Left ventricle myocardium superior (tissue), 1 donor: ENCODE measurements at places on chromosomes 3 and 15. TPM values are rescaled to one million over a fixed set of nuclear protein-coding genes. Genes with fewer than 3 reads are reported as not detected.

GRCh38 chr3:66406831-66407610 is 93.8 kb downstream of the LRIG1 start:
- DNase-seq: no peak

GRCh38 chr3:186642014-186642413 is 1.8 kb downstream of the FETUB start:
- DNase-seq: no peak

GRCh38 chr15:60212536-60212935 is 185.2 kb downstream of the ANXA2 start:
- DNase-seq: no peak

GRCh38 chr3:114363554-114364202 is 69.8 kb downstream of the TIGIT start:
- DNase-seq: no peak

The SLC7A14 gene
- not detected for total RNA-seq

The LNP1 gene
- total RNA-seq: 2.8 TPM

The RPL39L gene
- total RNA-seq: 4.1 TPM

The LMAN1L gene
- total RNA-seq: 23.5 TPM

DNA sequence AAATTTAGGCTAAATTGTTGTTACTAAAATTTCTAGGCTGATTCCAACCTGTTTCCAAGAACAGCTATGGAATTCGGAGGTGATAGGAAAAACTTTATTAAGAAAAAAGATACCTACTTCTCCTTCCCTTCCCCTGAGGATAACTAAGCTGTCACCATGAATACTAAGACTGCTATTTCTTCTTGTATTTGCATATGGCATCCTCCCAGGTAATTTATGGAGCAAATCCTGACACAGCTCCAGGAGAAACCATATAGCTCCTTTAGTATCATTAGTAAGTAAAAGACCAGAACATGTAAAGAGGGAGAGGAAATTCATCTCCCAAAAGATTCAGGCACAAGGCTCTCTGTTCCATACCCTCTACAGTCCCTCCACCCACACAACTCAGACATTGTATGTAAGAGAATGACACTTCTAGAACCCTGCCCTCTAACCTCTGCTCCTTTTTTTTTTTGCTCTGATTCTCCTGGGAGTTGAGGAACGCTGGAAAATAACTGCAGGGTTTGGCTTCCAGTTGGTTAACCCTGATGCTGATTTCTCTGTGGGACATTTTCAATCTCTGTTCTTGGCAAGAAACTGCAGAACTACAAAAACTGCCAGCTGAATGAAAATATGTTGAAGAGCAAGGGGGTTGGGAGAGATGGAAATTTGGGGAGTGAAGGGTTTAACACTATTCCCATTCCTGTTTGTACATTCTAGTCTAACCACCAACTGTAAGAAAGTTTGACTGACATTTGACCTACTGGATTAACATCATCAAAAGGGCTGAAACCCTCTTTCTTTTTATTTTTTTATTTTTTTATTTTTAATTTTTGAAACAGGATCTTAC is 14.2 kb upstream of the MAGI1 start:
- no peak for DNase-seq

- DNase-seq: no peak
These were observed 85.3 kb upstream of the UBE2E2 start for GRCh38 chr3:23117856-23118255.

DNA sequence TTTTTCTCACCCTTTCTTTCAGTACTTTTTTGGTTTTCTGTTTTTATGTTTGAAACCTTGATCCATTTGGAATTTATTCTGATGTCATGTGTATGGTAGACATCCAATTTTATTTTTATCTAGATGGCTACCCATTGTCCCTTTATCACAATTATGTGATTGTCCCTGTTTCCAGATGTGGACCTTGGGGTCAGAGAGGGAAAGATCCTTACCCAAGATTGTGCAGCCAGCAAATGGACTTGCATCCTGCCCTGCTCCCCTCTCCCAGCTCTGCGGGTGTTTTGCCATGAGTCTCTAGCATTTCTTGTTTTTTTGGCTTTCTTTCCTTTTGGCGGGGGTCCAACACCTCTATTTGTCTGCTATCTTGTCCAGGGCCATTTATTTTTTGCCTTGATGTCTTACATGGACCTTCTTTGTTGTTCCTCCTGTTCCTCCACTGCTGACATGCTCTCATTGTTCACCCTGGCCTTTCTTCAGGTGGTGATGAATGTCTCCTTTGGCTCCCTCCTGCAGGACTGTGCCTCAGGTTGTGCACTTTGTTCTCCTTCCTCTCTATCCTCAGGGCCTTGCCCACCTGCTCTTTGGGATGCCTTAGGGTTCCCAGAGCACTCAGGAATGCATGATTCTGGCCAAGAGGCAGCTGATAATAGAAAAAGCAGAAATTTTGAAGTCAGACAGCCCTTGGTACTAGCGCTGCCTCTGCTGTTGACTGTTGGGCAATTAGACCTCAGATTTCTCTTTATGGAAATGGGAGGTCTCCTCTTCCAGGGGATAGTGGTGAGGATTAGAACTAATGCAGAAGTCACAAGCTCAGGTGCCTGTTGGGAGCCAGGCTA is 84.3 kb downstream of the EEFSEC start:
- DNase-seq: no peak

DNA sequence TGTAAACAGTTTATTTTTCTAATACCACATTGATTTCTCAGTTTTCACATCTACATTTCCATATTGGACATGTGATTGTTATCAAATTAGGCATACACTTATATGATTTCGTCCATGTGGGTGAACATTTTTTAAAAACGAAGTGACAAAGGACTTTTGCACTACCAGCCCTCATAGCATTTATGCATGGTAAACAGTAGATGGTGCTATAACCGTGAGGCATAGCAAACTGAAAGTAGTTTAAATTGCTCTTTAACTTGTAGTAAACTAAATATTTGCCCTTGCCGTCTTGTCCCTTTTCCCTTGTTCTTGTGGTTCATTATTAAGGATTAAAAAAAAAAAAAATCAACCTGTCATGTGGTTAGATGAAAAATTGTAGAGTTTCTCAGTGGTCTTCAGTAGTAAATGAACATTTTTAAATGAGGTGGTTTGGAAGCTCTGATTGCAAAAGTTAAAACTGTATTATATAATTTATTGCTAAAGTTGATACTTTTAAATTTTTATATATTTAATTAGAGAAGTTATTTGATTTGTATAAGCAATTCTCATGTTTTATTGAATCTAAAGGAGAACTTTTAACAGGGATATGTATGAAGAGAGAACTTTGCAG is 24.0 kb downstream of the STX19 start:
- DNase-seq: no peak

- no peak for DNase-seq
These were observed 156.3 kb downstream of the TIGIT start for GRCh38 chr3:114450008-114450596.

The ANKUB1 gene
- total RNA-seq: not detected

The BLOC1S6 gene
- total RNA-seq: 23.6 TPM

GRCh38 chr3:85003479-85003878 is 44.7 kb downstream of the CADM2 start:
- DNase-seq: no peak

DNA sequence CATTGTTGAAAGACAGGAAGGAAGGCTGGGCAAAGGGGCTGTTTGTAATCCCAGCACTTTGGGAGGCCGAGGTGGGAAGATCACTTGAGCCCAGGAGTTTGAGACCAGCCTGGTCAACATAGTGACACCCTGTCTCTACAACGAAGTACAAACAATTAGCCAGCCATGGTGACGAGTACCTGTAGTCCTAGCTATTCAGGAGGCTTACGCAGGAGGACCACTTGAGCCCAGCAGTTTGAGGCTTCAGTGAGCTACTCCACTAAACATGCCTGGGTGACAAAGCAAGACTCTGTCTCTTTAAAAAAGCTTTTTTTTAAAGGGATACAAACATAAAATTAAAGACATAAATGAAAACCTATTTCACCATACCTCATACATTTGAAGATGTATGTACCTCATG is 11.1 kb downstream of the SERP1 start:
- no peak for DNase-seq

GRCh38 chr3:21979706-21980105 is 228.7 kb upstream of the ZNF385D start:
- DNase-seq: no peak

DNA sequence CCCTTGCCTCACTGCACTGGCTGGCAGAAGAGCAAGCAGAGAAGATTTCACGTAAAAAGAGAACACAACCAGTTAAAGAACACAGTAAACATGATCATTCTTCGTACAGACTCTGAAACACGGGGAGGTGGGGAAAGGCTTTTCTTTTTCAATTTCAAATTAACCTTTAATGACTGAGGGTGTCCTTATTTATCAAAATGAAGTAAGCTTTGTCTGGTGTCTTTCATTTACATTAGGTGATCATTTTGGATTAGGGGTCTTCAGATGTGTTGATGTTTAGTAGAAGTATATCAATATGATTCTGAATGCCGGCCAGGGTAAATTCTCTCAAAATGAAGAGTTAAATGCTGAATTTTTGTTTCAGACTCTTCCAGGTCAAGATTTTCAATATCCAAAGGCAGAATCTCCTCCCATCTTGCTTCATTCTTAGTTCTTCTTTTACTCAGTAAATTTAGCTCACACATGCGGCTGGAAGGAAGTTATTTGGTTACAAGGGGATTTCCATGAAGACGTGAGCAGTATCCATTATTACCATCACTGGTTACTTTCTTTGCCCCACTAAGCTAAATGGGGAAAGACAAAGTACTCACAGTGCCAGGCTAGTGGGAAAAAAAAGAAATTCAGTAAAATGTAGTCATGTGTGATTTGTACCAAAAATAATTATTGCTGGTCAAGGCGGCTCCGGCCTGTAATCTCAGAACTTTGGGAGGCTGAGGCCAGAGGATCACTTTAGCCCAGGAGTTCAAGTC is 272.2 kb upstream of the NR2F2 start:
- no peak for DNase-seq

GRCh38 chr3:172107403-172107802 is 68.0 kb downstream of the FNDC3B start:
- DNase-seq: no peak

- DNase-seq: no peak
These were observed 36.0 kb downstream of the MNS1 start for GRCh38 chr15:56428821-56429458.

GRCh38 chr3:36511791-36512486 is 131.6 kb downstream of the STAC start:
- no peak for DNase-seq

DNA sequence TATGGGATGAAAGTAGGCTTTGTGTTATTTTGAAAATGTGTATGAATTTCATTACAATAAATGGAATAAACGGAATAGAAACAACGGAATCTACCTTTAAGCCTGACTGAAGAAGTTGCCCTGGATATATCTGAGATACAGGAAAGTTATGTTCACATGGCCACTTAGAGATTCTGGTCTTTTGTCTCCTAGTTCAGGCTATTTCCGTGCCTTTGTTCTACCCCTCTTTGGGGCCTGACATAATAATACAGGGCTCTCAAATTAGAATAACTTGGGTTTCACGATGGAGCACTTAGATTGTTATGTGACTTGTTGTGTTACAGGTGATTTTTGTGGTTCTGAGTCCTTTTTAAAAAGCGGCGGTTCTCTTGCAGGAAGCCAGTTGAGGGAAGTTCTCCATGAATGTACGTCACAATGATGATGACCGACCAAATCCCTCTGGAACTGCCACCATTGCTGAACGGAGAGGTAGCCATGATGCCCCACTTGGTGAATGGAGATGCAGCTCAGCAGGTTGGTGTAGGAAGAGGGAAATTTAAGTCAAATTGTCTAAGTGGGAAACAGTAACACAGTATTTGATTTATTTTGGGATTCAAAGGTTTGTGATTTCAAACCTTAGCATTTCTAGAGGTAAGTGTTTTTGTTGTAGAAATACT is 72.8 kb downstream of the FNDC3B start:
- no peak for DNase-seq

DNA sequence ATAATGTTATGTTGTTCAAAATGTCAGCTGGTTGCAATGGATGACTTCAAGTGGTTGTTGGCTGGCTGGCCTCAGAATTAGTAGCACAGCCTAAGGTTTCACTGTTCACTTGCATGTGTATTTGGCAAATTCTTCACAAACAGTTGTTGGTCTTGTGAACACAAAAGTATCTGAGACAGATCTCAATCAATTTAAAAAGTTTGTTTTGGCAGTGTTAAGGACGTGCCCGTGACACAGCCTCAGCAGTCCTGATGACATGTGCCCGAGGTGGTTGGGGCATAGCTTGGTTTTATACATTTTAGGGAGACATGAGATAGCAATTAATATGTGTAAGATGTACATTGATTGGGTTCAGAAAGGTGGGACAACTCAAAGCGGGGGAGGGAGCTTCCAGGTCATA is 436.0 kb downstream of the AGBL1 start:
- no peak for DNase-seq

- DNase-seq: no peak
These were observed 53.9 kb downstream of the CALML4 start for GRCh38 chr15:68151277-68151676.
